Activated CD4-positive, alpha-beta T cell treated with anti-CD3 and anti-CD28 coated beads for 36 hours (primary cell): ENCODE measurements at places on chromosomes 7 and 10. TPM values are rescaled to one million over a fixed set of nuclear protein-coding genes. Genes with fewer than 3 reads are reported as not detected.
A peak's percentile ranks its signal among the peaks of the same experiment; 100 is the strongest.

The FOXP2 gene
- total RNA-seq = not detected

DNA sequence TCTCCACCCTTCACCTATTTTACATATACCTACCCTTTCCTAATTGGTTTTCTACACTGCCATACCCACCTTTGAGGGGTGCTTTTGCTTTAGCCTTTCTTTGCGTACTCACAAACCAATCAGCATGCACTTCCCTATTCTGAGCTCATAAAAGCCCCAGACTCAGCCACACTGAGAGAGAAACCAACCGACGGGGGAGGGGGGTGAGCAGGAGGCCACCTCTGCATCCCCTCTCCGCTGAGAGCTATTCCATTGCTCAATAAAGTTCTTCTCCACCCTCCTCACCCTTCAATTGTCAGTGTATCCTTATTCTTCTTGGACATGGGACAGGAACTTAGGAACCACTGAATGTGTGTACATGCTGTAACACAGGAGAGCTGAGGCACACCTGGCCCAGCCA lies 9.0 kb upstream of the FKBP9 start:
- no peak for DNase-seq

DNA sequence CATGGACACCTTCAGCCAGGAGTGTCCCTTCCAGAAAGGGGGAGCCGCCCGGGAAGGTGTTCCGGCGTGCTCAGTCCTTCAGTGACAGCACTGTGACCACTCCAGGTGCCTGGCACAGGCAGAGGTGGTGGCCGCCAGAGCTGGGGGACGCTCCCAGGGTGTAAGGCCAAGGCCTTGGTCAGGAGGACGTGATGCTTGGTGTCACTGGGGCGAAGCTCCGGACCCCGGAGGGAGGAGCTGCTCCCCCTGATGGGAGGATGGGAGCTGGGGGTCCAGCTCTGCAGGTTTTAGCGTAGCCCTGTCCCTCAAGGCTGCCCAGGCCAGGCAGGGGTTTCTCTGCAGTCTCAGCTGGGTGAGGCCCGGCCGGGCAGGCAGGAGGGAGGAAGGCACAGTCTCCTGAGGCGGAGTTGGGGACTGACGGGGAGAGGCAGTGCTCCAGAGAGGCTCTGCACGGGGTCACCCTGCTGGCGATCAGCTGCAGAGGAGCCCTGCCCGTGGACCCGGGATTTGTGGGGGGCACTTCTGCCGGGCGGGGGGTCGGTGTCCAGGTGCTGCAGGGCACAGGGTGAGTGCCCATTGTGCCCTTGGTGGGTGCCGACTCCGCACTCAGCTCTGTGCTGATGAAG lies 56.5 kb upstream of the DNAJB6 start:
- DNase-seq = no peak

GRCh38 chr10:29482591-29483431 lies 152.0 kb downstream of the SVIL start:
- DNase-seq = peak; percentile 68
